H9 (cell line): ENCODE measurements at places on chromosomes 4 and X. TPM values are rescaled to one million over a fixed set of nuclear protein-coding genes. Genes with fewer than 3 reads are reported as not detected.

GRCh38 chr4:102638621-102639020, 122.1 kb downstream of the MANBA start:
- DNase-seq, result no peak

DNA sequence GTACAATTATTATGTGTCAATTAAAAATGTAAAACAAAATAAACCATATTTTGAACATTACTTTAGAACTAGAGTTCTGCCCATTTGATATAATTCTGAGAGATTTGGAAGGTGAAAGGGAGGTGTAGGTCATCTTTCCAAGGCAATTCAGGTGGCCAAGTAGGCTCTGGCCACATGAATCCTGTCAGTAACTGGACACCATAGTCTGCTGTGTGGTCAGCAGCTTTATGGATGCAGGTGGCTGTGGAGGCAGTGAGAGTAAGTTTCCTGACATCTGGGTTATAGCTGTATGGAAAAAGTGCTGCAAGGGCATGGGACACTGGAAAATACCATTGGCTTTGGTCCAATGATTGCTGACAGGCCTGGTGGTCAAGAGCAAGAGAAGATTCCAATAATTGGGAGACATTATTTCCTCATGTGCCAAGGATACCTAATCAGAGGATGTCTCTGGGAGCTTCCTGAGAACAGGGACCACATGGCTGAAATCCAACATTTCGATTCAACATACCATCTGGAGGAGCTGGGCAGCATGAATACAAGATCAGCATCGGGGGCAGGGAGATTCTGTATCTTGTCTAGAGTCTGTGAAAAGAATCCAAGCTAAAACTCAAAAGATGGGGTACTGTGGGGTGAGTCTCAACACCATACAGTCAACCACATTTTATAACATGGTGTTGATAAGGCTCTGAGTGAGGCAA, 523.1 kb downstream of the MID1IP1 start:
- DNase-seq, result no peak

DNA sequence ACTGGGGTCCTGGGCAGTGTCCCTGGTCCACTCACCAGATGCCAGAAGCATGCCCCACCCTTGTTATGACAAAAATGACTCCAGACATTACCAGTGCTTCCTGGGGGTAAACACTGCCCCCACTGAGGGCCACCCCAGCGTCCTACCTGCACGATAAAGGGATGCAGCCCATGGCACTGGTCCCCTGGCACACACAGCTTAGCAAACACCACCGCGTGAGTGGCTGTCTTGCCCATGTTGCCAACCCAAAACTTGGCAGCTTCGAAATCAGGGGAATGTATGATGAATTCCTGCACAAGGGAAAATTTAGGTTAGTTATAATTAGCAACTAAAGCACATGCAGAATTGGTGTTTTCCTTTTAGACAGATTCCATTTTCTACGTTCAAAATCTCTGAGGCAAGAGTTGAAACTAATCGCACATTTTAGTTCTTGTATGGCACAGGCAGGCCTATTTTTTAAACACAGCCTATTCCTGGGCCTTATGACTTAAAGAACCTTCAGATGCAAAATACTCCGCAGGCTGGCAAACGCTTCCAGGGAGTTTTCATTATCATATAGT, 30.4 kb downstream of the ACOX3 start:
- no peak for DNase-seq

DNA sequence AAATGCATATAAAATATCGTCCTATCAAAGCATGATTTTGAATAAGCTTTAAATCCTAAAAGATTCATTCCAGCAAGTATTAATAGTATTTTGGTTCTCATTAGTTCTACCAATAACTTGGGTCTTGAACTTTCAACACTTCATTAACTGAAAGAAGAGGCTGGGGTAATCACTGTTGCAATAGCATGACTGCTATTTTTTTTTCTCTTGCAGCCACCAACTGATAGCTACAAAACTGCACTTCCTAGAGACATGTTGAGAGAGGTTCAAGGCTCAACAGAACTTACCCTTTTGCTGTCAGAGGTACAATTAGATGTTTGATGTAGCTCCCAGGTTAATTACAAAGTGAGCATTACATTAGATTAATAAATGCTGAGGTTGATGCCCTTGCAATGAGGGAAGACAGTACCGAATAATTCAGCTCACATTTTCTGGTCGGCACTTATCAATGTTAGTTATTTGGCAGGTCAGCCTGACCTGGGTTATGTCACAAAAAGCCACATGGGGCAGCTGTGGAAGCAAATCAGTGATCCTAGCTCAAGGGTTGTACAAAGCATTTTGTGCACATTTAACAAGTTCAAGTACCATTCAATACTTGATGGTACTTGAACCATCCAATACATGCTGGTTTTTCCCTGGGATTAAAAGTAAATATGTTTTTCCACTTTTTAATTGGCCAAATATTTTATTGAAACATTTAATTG, 29.9 kb upstream of the TET2 start:
- no peak for DNase-seq

DNA sequence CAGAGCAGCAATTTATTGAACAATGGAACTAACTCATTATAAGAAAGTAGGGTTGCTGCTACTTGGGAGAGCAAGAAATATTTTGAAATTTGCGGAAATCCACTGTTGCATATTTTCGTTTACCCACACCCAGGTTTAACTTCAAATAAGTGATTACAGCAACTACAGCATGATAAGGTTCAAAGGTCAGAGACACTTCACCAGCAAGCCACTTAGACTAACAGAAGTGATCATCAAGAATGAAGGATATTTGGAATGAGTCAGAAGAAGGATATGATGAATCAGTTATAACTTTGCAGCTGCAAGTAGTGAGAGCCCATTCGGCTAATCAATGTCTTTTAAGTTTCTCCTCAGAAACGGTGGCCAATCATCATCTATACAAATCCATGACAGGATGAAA, 199.3 kb downstream of the TMA16 start:
- DNase-seq, result no peak

- no peak for DNase-seq
Measured at GRCh38 chrX:9355739-9356138, 109.1 kb upstream of the TBL1X start.

DNA sequence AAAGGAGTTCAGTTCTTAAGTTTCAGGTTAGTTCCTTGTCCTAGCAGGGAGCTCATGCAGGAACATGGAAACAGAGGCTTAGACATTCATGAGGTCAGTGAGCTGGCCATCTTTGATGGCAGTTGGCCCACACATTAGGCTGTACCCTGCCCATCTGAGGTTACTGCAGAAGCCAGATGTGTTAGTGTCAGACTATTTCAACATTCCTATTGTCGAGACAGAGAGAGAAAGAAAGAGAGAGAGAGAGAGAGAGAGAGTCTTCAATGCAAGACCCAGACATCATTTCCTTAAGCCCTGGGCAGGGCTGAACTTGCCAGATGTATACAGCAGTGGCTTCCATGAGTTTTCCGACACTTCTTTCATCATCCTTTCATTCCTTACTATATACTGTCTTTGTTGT, 91.3 kb downstream of the PPP1R2C start:
- DNase-seq, result no peak

DNA sequence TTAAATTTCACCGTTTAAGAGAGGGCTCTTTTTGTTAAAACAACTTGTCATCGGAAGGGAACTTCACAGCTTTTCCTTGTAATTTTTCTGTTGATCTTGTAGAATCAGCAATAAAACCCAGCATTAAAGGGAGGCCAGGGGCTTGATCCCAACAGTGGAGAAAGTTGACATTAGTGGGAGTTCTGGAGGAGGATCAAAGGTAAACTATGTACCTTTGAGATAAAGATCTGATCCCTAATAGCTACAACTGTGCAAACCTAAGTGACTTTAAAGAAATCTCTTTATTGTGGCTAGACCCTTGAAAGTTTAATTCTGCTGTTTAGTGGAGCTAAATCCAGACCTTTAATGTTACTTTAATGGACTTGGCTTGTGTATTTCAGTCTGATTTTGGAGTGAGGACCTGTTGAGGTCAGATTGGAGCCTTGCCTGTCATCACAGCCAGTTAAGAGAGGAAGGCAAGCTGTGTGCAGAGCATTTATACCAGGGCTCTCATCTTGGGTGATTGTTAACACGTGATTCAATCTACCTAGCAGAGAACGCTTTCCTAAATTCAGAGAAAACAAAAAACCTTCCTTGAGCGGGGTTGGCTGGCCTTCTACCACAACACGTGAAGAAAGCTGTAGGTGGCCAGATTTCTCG, 1.7 kb downstream of the DOCK11 start:
- DNase-seq, result no peak

- no peak for DNase-seq
Measured at GRCh38 chr4:140725556-140725955, 30.6 kb downstream of the TBC1D9 start.

- no peak for DNase-seq
Measured at GRCh38 chrX:24658421-24658820, 11.3 kb upstream of the PCYT1B start.

GRCh38 chr4:74418063-74418670, 26.8 kb upstream of the AREG start:
- no peak for DNase-seq

DNA sequence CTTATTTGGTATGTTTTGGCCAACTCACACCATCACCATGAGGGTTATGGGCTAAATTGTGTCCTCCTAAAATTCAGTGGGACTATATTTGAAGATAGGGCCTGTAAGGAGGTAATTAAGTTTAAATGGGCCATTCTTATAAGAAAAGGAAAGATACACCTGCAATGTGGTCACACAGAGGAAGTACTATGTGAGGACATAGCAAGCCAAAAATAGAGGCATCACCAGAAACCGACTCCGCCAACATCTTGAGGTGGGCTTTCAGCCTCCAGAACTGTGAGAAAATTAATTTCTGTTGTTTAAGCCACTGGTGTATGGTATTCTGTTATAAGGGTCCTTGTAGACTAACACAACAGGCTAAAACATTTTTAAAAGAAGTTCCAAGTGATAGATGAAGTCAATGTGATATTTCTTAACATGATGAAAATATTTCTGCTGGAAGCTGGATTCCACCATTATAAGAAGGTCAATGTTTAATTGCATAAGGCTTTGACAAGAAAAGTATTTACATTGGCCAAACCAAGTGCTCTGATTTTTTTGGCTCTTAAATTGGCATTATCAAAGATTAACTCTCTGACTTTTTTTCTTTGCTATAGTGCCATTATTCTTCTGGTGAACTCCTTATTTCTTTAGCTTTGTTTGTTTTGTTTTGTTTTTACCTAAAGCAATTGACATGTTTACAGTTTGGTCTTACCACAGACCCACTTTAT, 540.9 kb downstream of the PPARGC1A start:
- no peak for DNase-seq

GRCh38 chr4:46444318-46445000, 54.5 kb upstream of the GABRA2 start:
- DNase-seq, result no peak

- no peak for DNase-seq
Measured at GRCh38 chr4:87525636-87526295, 3.4 kb downstream of the SPARCL1 start.

DNA sequence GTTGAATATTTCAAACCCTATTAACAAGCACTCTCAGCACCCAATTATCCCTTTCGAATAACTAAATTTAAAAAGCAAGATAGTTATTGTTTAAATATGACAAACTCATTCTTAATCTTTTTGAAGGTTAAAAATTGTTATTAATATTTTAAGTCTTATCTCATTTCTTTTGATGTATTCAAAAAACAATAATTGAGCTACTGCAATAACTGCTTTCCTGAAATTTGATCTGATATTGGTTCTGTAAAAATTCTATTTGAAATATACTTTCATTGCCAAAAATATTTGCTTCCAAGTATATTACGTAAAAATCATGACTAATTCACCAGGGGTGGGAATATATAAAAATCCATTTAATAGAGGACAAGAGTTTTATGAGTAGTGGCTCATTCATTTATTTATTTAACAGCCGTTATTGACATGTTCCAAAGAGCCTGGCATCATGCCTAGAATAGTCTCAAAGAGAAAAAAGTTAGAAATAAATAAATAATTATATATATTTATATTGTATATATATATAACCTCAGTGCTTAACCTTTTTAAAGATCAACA, 34.4 kb downstream of the GLRA3 start:
- DNase-seq, result no peak

DNA sequence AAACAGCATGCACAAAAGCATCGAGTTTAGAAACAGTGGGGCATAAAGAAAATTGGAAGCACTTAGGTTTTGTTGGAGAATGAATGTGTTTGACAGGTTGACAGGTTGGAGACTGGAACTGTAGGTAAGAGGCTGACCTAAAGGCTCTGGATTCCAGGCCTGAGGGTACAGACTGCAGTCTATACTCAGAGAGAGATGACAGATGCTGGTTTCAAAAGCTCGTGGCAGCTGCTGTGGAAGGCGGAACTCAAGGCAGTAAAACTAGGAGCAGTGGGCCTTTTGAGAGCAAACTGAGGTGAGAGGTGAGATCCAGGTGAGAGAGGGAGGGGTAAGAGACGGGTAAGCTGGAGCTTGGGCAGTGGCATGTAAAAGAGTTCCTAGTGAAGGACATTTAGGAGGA, 415.2 kb downstream of the TRIML1 start:
- DNase-seq, result no peak

DNA sequence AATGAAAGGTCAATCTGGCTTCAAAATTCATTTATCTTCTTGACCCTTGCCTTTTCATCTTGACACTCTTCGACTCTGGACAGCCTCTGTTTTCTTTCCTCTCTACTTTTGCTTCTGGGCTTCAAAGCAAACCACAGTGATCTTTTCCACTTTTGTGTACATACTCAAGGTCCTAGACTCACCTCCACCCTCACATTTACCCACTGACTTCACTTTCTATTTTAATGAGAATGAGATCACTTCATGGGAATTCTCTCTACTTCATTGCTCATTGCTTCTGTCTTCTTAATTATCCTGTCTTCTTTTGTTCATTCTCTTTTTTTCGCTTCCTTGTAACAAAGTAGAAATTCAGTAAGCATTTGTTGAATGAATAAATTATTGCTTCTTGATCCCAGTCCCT, 330.1 kb upstream of the HAND2 start:
- DNase-seq, result no peak

DNA sequence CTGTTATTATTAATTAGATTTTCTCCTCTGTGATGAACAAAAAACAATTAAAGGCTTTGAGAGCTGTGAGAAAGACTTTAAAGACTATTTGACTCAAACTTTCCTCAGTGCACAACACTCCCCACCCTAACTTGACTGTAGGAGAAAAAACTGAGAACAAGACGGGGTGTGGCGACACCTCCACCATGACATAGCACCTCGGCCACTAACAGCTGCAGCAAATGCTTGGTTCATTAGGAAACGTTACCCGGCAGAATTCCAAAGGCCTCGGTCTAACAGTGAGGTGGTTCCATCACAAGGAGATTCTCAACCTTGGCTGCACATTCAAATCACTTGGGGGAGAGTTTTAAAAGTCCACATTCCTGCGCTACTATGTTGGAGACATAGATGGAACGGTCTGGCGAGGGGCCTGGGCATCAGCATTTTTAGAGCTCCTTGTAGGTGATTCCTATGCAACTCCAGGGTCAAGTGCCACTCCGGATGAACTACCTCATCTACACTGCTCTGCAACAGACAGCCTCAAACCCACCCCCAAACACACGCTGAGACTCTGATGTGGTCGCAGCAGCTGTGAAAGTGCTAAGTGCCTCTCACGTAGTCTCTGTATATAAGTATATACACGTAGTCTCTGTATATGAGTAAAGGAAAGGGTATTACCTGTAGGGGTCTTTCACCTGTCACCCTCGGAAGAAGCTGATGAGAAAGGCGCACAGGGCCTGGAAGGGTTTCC, 1.0 kb downstream of the FGFBP2 start:
- no peak for DNase-seq

Gene BCAP31
- total RNA-seq, result 138 and 140 TPM in 2 replicates

Gene ENAM
- total RNA-seq, result not detected in 2 replicates

Gene FAM47B
- total RNA-seq, result not detected in 2 replicates

Gene LCORL
- total RNA-seq, result 11.6 and 15.5 TPM in 2 replicates

Gene RAI2
- 0.61 and 0.72 TPM in 2 replicates for total RNA-seq

Gene MAPK10
- total RNA-seq, result 4.6 and 4.7 TPM in 2 replicates

Gene CRLF2
- total RNA-seq, result not detected in 2 replicates

Gene APLN
- total RNA-seq, result 0.18 and 0.24 TPM in 2 replicates

Gene IL2RG
- total RNA-seq, result not detected in 2 replicates

Gene TMEM47
- total RNA-seq, result 26.0 and 26.4 TPM in 2 replicates

Gene MUC7
- total RNA-seq, result not detected in 2 replicates
